ENCODE measurements at places on chromosomes 1 and 21.

GRCh38 chr1:15249081-15249480 is 2.1 kb downstream of the FHAD1 start:
- DNase-seq = no peak

- no peak for DNase-seq
Observed at GRCh38 chr1:161069731-161070270, at the start of gene ARHGAP30. ARHGAP30 (minus strand) TSS chr1:161069891; CDS start chr1:161069624, 267 bp downstream.

- DNase-seq = no peak
Observed at GRCh38 chr1:32696041-32696440, 6.5 kb downstream of the SYNC start.

DNA sequence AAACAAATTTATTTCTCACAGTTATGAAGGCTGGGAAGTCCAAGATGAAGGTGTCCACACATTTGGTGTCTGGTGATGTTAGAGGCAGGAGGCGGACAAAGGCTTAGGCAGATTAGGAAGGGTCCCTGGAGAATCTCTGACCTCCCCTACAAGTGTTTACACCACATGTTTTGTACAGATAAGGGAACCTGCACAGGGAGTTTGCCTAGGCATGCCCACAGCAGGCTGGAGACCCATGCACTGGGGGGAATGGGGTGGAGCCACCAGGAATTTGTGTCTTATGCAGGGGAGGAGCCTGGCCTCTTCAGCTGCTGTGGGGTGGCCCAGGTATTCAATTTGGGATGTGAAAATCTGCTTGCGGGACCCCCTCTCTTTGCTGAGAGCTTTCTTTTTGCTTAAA is 131.3 kb downstream of the PATJ start:
- DNase-seq = peak; percentile 52

- DNase-seq = no peak
Observed at GRCh38 chr1:175673371-175674150, 69.8 kb downstream of the TNR start.

DNA sequence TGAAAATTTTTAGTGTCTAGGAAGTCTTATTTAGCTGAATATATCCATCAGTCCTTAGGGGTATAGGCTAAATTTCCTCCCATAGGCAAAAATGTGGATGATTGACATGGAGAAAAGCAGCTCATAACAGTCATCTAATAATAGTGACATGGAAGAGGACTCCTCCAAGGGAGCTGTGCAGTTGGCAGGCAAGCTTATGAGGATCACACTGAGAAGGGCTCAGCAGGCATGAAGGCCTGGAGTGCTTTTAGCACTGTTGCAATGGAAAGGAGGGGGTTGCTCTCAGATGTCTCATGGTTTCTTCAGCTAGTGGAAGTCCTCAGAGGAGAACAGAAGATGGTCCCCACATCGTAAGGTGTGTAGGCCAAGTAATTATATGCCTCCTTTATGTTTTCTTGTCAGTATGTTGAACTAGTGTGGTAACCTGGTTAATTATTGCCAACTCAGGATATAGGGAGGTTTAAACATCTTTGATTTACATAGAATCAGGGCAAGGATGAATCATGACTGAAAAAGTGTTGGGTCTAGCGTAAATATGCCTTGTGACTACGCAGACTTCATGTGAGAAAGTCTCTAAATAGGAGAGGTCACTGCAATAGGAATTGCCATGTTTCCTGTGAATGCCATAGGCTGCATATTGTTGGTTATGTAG is 18.9 kb downstream of the VN1R5 start:
- no peak for DNase-seq

DNA sequence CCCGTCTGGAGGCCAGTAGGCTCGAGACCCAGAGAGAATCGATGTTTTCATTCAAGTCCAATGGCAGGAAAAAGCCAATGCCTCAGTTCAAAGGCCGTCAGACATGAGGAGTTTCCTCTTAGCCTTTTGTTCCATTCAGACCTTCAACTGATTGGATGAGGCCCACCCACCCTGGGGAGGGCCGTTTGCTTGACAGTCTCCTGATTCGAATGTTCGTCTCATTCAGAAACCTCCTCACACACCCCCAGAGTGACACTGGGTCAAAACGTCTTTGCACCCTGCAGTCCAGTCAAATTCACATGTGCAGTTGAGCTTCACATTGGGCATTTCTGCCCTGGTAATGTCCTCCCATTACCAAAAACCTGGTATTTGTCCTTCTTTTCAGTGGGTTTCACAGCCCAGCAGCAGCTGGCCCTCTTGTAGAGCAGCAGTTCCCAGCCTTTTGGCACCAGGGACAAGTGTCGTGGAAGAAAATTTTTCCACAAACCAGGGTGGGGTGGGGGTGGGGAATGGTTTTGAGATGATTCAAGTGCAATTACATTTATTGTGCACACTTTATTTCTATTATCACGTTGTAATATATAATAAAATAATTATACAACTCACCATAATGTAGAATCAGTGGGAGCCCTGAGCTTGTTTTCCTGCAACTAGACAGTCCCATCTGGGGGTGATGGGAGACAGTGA is 40.1 kb downstream of the RSPH1 start:
- DNase-seq = no peak

DNA sequence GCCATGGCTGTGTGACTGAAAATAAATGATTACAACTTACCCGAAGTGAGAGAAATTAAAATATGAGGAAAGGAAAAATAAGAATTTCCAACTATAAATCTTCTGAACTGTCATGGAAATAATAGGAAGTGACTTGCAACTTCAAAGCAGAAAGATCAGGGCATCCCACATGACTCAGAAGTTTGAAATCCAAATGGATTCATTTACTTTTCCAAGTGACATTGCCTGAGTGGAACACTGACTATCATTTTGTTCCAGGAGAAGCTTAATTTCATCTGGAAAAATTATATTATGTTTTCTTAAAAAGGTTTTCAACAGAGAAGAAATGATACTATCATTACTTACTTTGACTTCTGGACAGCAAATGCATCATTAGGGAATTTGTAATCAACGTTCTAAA is 110.8 kb downstream of the GREM2 start:
- no peak for DNase-seq

GRCh38 chr1:228311091-228311490 is 95.5 kb downstream of the TRIM11 start:
- DNase-seq = no peak

DNA sequence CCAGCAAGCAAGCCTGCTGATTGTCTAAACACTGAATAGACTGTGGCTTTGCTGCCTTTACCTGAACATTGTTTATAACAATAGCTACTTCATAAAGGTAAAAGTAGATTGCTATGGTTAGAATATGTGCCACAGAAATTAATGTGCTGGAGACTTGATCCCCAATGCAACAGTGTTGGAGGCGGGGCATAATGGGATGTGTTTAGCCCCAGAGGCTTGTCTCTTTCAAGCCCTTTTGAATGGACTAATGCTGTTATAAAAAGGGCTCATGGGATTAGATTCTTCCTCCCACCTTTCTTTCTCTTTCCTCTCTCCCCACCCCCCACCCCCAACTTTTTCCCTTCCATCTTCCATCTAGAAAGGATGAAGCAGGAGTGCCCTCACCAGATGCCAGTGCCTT is 80.2 kb upstream of the PPP2R5A start:
- no peak for DNase-seq

GRCh38 chr1:147091801-147092200 is 80.5 kb downstream of the PRKAB2 start:
- no peak for DNase-seq

GRCh38 chr1:68815632-68816031 is 318.8 kb upstream of the DEPDC1 start:
- DNase-seq = no peak

DNA sequence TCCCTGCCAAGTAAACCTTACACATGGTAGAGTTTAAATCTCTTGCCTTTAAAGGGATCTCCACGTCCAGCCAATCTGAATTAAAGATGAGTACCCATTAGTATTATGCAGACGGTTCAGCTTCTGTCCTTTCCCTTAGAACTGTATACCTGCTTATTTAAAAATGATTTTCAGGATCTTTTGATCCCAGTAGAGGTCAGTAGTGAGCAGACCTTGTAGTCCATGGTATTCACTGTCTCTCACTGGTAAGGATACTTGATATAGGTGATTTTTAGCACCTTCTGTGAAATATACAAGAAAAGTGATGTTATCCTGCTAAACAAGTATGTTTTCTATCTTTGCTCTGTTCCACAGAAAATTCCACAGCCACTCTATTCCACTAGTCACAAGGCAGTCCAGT is 1211.6 kb upstream of the ADGRL4 start:
- no peak for DNase-seq

GRCh38 chr1:233897325-233898162 is 6.9 kb upstream of the SLC35F3 start:
- no peak for DNase-seq

- DNase-seq = no peak
Observed at GRCh38 chr1:187092104-187092503, 263.4 kb downstream of the PLA2G4A start.

DNA sequence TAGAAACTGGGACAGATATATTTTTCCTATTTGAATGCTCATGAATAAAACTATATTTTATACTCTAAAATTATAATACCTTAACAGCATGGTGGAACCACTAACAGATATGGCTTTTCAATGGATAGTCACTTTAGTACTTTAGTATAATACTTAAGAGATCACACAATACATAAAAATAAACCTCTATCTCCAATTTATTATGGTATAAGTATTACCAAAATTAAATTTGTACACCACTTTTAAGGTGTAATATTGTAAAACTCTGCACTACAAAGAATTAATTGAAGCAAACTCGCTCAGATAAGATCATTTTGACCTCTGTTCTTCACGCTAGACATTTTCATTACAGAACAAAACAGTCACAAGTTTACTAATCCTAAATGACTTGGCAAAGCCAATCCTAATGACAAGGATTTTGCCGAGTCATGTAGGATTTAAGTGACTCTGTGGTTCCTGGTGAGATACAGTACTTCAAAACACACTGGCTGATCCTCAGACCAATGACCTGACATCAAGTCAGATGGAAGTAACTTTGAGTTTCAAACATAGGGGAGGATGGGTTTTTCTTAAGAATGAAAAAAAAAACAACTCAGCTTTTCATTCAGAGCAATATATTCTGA is 200.6 kb downstream of the SMYD3 start:
- DNase-seq = no peak

DNA sequence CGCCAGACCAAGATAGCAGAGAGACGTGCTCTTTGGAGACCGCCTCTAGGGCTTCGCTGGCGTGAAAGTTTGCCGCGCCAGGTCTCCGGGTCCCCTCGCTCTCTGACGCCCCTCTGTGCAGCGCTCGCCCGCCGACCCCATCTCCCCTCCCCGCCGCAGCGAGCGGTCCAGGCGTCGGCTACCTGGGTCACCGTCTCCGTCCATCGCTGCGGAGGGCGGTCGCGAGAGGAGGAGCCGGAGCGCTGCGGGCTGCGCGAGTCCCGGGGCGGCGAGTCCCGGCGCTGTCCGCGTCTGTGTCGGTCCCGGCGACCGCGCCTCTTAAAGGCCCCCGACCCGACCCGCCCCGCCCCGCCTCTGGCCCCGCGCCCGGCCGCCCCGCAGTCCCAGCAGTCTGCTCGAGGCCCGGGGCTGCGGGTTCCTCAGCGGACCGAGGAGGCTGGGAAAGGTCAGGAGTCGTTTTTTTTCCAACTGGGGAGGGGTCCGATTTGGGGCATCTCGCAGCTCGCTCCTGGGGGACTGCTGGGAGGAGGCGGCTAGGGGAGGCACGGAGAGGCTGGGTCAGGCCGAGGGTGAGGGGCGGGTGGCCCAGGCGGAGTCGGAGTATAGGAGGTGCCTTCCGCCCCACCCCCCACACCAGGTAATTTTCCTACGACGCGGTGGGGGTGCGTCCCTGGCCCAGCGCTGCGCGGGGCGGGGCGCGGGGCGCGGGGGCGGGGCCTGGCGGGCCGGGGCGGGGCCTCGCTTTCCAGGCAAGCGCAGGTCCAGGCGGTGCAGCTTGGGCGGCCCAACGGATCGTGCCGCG is at the start of the genes FBXO2 and FBXO44:
Gene FBXO2, minus strand, starts transcription at position 293 of the 802 bp plus-strand sequence. Its CDS starts 89 bp downstream, at position 204.
Gene FBXO44, plus strand, starts transcription at position 741 of the 802 bp plus-strand sequence. CDS start 959 bp downstream, outside the sequence.
- peak; percentile 74 for DNase-seq

DNA sequence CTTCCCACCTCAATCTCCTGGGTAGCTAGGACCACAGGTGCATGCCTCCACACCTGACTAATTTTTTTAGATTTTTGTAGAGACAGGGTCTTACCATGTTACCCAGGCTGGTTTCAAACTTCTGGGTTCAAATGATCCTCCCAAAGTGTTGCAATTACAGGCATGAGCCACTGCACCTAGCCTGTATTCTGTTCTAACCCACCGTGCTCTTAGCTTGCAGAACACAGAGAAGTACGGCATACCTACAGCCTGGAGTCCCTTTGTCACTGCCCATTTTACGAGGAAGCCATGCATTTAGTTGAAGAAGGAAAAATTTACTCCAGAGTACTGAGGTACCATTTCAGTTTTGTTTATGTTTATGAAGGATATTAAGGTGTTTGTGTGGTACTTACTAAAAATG is 29.7 kb upstream of the NEXN start:
- DNase-seq = no peak

DNA sequence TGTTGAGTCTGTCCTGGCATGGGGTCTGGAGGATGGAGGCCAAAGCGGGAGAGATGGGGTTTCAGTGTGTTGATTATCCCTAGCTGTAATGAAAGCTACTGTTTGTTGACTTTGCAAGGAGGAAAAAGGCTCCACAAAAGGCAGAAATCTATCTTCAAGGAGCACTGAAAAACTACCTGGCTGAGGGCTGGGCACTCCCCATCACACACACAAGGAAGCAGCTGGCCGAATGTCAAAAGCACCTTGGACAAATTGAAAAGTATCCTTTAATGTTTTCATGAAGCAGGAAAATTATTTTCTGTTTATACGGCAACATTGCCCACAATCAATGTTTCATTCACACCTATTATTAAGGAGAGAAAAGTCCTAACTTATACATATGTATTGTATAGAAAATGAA is 27.8 kb upstream of the PWP2 start:
- no peak for DNase-seq

GRCh38 chr1:242318140-242318539 is 206.4 kb downstream of the PLD5 start:
- DNase-seq = peak; percentile 46

DNA sequence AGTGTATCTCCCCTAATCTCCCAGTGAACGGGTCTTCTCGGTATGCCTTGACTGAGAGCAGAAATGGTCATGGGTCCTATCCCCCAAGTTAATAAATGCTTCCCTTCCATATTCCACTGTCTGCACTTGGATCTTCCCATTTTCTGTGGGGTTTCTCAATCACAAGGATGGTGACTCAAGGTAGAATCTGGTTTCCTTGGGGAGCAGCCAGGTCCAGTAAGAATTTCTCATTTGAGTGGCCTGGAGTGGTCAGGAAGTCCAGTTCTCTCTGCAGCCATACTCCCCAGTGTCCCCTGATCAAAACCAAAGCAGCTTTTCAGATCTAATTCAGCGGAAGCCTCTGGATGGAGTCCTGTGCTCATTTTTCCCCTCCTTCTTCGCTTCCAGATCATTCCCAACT is 14.8 kb upstream of the SLC27A3 start:
- DNase-seq = no peak

DNA sequence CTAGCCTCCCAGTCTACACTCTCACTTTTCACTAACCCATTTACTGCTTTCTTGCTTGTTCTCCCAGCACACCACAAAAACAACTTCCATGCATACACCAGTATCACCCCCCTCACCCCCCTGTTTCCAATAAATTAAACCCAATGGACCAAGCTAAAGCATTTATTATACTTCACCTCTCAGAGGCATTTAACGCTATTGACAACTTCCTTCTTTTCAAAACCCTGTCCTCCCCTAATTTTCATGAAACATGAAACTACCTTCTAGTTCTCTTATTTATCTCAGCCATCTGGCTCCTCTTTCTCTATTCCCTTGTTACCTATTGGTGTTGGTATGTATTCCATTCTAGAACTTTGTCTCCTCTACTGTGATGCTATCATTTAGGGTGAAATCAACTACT is 32.3 kb downstream of the PTPRC start:
- DNase-seq = no peak

GRCh38 chr1:159921700-159922504 is 3.4 kb downstream of the TAGLN2 start:
- no peak for DNase-seq

Measured in ecto neural progenitor cell (in vitro differentiated cells).